ENCODE measurements at places on chromosomes 4 and X. TPM values are rescaled to one million over a fixed set of nuclear protein-coding genes. Genes with fewer than 3 reads are reported as not detected.

- no peak for DNase-seq
Measured at GRCh38 chrX:111124418-111124817, 28.4 kb downstream of the PAK3 start.

- DNase-seq = no peak
Measured at GRCh38 chr4:8073206-8073863, 85.3 kb downstream of the ABLIM2 start.

- no peak for DNase-seq
Measured at GRCh38 chr4:386708-387105, 49.1 kb downstream of the ZNF141 start.

DNA sequence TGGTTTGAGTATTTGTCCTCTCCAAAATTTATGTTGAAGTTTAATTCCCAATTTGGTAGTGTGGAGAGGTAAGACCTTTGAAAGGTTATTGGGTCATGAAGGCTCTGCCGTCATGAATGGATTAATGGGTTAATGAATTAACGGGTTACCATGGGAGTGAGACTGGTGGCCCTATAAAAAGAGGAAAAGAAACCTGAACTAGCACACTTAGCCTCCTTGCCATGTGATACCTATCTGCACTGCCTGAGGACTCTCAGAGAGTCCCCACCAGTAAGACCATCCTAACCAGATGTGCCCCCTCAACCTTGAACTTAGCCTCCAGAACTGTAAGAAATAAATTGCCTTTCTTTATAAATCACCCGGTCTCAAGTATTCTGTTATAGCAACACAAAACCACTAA, 39.3 kb downstream of the PAGE1 start:
- no peak for DNase-seq

GRCh38 chrX:134990801-134991481, at the start of gene SMIM10:
Gene SMIM10, plus strand, starts transcription at chrX:134990991. Its CDS starts 105 bp downstream, at chrX:134991096.
- DNase-seq = peak; percentile 19

DNA sequence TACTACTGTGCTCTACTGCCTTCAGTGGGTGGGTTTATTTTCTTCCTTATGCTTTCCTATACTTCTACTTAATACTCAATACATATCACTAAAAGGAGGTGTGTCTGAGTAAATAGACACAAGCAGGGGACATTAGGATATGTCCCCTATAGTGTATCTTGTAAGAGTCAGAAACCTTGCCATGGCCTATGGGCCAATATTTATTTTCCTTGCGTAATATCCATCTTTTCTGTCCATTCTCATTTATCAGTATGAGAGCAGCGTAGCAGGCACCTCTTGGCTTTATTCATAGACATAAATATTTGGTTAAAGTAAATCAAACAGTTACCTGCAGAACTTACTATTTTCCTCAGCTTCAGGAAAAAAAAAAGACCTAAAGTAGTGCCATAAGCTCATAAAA, 46.6 kb upstream of the PHF8 start:
- no peak for DNase-seq

GRCh38 chrX:7269991-7270390, 122.0 kb upstream of the PUDP start:
- no peak for DNase-seq

The TKTL2 gene
- total RNA-seq = not detected

The MAML3 gene
- 24.9 TPM for total RNA-seq
